ENCODE measurements at places on chromosomes 2 and 18.

GRCh38 chr2:226451486-226451885 lies 348.1 kb downstream of the IRS1 start:
- no peak for DNase-seq

GRCh38 chr2:9333591-9334171 lies 89.6 kb downstream of the ITGB1BP1 start:
- peak; percentile 86 for DNase-seq

DNA sequence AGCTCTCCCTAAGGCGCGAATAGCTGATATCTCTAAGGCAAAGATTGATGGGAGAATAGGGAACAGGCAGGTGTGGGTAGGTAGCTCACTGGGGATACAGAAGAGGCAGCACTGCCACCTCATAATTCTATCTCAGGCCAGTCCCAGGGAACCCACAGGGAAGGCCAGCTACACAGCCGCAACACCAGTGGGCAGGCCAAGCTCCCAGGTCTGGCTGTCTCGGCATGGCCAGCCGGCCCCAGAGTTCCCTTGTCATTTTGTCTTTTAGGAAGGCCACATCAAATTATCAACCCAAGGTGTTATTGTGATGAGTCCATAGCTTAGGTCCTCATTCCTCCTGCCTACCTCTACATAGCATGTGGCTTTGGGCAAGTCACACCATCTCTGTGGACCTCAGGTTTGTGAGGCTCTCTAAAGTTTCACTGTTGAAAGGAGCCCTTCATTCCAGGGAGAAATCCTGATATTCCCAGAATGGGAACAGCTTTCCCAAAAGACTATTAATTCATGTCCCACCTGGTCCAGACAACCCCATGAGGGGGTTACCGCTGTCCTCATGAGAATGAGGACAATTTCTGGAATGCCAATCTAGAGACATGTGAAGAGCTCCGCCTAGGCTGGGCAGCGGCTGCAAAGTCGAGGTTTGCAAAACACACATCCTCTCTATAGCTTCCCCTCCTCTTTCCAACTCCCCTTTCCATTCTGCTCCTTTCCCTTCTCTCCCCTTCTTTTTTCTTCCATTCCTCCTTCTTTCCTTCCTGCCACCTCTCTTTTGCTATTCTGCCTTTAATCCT lies 287.1 kb upstream of the ID2 start:
- DNase-seq, result no peak

DNA sequence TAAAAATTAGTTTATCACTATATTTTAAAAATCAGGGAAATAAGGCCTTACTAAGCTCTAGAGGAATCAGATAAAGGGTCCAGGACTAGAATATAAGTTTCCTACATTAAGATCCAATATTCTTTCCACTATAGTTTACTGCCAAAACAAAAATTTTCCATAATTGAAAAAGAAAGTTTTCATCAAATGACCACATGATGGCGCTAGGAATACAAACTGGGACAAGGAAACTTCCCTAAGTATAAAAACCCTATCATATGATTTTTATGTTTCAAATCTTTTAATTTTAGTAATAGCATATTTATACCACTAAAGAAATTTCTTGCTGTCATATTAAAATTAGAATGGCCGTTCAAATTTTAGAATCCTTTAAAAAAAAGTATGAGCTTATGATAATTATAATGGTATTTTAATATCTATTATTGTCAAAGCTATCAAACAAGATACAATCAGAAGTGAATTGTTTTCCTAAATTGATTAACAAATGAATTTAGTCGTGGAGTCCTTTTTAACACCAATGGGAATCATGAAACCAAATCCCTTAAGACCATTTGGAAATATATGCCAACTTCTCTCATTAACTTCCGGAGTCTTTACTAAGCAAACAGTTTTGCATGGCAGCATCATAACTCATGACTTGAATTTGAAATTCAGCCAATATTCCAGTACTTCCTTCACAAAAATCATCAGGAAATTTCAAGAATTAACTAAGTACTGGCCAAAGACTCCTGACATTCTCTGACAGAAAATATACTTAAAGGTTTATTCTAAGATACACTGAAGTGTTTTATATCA lies 70.3 kb downstream of the SCN1A start:
- no peak for DNase-seq

- DNase-seq, result no peak
Measured at GRCh38 chr2:59920961-59921360, 632.5 kb downstream of the BCL11A start.

- no peak for DNase-seq
Measured at GRCh38 chr2:48173141-48173540, 266.8 kb upstream of the FBXO11 start.

DNA sequence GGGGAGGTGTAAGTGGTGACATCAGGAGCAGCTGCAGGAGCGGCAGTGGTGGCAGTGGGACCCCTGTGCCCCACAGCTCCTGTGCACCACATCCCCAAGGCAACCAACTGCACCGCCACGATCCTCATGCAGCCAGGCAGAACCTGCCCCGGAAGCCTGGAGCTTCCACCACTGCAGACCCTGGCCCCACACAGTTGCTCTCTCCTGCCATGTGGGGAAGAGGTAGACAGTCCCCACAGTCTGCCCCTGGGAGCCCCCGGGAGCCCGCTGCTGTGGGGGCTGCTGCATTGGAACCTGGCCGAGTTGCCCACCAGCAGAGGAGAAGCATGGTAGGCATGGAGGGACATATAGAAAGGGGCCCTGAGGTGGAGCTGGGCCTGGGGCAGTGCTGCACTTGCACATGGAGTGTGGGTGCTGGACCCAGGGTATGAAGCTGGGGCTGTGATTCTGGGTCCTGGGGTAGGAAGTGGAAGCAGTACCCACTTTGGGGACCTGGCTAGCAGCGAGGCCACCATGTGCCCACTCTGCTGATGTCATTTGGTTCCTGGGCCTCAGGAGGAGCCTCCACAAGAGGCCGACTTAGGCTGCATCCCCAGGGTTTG lies 623.3 kb upstream of the LRRTM4 start:
- no peak for DNase-seq

DNA sequence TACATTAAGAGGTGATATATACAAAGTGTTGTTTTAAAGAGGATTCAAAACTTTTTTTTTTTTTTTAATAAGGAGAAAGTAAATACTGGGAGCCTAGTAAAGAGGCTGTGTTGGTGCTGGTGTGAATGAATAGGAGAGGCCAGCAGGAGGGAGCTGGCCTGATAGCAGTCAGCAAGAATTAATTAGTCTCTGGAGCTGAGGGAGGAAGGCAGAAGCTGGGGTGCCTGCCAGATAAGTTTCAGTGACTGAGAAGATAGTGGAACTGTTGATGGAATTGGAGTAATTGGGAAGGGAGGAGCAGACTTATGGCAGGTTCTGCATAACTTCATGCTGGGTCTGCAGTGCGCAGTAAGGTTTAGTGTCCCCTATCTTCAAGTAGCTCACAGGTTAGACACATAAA lies 36.2 kb upstream of the SNORC start:
- no peak for DNase-seq

DNA sequence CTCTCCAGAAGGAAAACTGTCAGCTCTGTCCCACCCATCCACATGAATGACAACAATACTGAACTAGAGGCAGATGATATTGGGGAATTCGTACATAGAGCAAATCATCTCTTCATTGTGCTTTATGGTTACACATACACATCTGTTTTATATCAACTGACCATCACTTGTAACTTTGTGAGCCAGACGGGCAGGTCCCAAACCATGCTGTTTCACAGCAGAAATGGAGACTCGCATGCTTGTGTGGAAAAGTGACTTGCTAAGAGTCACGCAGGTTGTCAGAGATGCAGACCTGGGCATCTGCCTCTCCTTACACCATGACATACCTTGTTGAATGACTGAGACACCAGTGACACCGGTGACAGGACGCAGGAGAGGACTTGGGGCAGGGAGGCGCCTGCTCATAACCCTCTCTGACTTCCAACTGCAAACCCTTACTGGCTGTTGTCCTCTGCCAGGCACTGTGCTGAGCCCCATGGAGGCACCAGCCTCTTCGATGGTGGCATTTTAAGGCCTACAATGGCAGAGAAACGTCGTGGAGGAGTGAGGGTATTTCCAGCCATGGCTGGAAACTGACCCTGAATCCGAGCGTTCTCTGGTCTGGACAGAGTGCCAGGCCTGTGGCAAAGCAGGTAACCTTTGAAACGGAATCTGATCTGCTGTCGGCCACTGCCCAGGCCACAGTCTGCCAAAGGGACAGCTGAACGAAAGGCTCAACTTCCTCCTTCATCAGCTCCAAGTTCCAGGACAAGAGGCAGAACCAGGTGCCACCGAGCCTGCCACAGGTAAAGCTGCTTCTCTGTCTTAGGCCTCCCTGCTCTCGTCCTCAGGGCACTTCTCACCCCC lies 26.9 kb upstream of the ROCK2 start:
- no peak for DNase-seq

- no peak for DNase-seq
Measured at GRCh38 chr2:212424082-212424481, 114.5 kb downstream of the ERBB4 start.

DNA sequence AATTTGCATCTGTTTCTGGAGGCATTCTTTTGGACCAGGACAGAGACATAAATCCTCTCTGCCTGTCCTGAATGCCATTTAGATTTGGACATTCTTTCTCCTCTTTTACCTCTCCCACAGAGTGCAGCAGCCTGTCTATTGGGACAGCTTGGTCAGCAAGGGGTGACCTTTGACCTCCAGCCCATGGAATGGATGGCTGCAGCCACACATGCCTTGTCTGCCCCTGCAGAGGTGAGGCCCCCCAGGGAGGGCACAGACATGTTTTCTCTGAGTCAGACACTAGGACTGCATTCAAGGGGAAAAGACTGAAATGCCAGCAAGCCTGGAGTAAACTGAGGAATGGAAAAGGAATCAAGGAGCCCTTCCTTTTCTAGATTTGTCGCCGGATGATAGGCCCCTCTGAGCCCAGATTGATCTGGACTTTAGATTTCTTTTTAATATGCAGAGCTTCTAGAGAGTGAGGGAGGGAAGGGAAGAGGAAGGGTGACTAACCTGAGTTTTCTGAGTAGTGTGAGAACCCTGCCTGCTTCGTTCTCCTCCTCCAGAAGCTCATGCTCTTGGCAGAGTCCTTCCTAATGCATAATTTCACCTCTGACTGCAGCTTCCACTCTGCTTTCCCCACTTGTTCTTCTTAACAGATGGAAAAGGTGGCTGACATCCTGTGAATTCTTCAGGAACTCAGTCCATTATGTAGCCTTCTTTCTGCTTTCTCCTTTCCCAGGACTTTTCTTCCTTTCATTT lies 16.1 kb upstream of the TTLL4 start:
- peak; percentile 30 for DNase-seq

DNA sequence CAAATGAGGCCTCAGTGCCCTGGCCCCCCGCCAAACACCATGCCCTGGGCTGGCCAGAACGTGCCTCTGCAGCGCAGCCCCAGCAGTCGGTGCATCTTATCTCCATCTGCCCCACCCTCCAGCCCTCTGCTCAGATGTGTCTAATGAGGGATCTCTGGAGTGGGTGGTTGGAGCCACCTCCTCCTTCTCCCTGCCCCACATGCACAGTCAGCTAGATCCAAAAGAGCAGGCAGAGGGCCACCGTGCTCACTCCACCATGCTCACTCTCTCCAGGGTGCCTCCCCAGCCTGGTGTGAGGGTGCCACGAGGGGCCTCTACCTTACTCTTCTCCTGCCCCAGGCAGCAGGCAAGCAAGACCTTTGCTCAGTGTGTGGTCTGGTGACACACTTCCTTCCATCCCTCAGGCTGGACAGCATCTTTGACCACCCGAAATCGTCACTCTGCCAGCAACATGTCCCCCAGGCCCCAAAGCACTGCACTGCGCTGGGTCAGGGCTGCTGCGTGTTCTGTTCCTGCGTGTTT lies 266.1 kb upstream of the HDAC4 start:
- no peak for DNase-seq

GRCh38 chr2:63581298-63581961 lies 6.8 kb downstream of the WDPCP start:
- DNase-seq, result no peak

GRCh38 chr2:8281950-8282857 lies 399.7 kb upstream of the ID2 start:
- no peak for DNase-seq

DNA sequence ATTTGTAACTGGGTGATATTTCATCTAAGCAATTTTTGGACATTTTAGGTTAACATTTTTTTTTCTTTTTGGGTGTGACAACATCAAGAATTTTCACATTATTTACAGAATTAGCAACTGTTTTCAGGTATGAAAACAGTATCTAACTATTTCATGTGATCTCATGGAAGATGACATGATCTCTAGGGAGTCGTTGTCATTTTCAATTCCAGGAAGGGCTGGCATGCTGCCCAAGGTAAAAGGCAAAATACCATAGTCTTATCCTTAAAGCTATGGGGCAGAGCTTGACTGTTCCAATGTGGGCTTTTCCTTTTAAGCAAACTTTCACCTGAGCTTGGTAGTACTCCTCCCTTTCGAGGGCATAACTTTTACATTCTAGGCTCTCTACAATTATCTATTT lies 443.7 kb downstream of the DSEL start:
- DNase-seq, result no peak

GRCh38 chr2:32958821-32959220 lies 12.1 kb downstream of the LTBP1 start:
- DNase-seq, result no peak

DNA sequence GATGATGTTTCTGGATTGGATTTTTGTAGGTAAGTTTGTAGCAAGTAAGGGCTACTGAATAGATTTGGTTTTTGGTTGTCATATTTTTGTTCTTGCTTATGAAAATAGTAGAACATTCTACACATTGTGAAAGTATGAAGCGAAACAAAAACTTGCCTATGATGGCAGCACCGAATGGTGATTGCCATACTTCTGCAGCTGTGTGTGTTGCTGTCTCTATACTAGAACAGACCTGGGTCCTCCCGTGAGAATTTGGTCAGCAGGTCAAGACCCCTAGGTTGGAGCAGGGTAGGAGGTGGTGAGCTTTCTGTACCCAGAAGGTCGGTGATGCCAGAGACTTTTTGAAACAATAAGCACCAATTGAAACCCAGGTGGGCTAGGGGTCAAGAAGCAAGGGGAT lies 322.6 kb downstream of the PRKCE start:
- DNase-seq, result no peak

DNA sequence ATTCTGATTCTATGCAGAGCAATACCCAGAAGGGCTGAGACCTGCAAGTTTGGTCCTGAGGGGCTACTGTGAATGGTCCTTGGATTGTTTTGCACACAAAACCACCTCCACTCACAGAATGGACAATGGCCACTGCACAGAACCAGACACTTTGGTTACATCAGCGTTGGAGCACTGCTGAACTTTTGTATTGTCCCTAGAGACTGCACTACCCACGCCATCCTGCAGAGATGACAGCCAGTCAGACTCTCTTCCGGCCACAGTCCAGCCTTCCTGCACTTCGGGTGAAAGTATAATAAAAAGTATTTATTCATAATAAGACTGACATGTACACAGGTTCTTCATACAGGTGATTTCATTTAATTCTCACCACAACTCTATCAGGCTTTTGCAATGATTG lies 35.7 kb downstream of the CELF4 start:
- DNase-seq, result peak; percentile 1

DNA sequence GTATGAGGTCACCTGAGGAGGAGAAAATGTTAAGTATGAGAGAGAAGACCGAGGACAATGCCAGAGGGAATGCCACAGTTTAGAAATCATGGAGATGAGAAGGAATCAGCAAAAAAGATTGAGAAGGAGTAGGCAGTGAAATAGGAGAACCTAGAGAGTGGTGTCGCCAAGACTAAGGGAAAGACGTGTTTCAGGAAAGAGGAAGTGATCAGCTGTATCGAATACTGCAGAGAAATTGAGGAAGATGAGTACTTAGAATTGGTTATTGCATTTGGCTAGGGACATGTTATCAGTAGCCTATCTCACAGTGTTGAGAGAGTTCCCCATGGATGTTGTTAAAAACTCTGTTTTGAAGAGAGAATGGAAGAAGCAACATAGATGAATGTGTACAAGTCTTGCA lies 112.3 kb downstream of the GALNT1 start:
- DNase-seq, result no peak

Measured in brain microvascular endothelial cell (primary cell).